ENCODE measurements at places on chromosomes 12 and 14.

DNA sequence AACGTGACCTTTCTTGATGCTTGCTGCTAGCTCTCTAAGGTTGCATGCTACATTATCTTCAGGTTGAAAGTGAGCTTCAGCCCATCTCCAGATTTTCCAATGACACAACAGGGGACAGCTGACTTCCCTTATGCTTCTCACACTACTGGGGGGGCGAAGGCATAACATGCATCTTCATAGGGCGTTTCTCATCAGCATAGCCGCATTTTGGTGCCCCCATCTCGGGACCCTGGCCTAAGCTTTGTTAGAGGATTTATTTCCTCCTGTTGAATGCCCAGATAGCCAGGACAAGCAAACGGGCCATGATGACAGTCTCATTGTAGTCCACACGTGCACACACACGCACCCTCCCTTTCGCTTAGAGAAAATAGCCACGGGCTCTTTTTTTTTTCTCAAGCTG is 30.7 kb downstream of the SSPN start:
- no peak for DNase-seq

- DNase-seq = no peak
Measured at GRCh38 chr14:59439256-59439965, 25.8 kb downstream of the GPR135 start.

GRCh38 chr14:54040846-54041245 is 84.2 kb upstream of the BMP4 start:
- DNase-seq = no peak

DNA sequence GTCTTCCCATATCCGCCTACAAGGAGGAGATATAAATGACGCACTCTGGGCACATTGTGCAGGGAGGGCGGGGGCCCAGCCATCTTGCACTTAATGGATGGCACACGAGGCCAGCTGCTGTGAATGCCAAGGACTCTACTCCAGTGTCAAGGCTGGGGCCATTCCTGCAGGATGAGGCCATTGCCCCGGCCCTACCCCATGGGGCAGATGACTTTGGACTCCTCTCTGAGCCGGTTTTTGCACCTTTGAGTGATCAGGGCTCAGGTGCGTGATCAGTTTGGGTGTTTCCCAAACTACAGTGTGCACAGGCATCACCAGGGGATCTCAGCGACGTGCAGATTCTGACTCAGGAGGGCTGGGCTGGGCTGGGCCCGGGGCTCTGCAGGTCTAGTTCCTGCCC is 16.1 kb downstream of the MMAB start:
- no peak for DNase-seq

- DNase-seq = peak; percentile 61
Measured at GRCh38 chr14:22837750-22838538, 1.6 kb downstream of the MMP14 start.

All from right hindlimb (tissue), 1 donor.